ENCODE measurements at places on chromosomes 6 and 20. TPM values are rescaled to one million over a fixed set of nuclear protein-coding genes. Genes with fewer than 3 reads are reported as not detected.

CYP39A1 gene
- total RNA-seq = not detected

VWA7 gene
- total RNA-seq = 0.52 TPM

SPTLC3 gene
- 0.55 TPM for total RNA-seq

SOBP gene
- total RNA-seq = 1.4 TPM
